CD8-positive, alpha-beta memory T cell (primary cell): ENCODE measurements at places on chromosomes 13 and 19.

GRCh38 chr13:75341028-75341427 lies 140.9 kb downstream of the TBC1D4 start:
- no peak for DNase-seq

DNA sequence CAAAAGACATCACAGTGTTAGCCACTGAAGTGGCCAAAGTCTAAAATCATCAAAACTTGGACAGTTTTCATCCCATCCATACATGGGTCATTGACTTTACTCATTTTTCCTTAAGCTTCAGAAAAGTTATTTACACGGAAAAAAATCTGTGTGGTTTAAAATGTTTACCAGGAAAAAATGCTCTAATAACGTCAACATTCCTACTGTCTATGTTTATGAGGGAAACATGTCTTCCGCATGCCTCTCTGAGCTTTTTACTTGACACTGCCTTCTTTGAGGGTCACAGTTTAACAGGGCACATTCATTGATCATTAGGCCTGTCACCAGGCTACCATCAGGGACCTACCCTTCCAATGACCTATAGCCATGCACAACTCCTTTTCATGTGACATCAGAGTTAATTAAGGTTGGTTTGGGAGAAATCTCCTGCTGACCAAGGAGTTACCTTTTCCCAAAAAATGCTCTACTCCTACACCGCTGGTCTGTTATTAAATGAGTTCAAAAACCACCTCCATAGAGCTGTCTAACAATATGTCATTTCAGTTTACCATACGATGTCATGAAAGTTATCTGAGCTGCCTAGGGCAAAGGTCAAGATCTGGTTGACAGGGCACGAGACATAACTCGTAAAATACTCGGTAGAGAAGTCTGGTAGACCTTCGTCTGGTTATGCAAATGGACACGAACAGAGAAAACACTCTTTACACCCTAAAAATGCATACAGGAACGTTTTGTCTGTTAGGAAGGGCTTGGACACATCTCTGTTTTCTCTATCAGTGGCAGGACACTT lies 17.8 kb downstream of the FLT1 start:
- DNase-seq: no peak

- DNase-seq: no peak
These were observed 2.8 kb upstream of the CEACAM5 start for GRCh38 chr19:41705393-41706174.

DNA sequence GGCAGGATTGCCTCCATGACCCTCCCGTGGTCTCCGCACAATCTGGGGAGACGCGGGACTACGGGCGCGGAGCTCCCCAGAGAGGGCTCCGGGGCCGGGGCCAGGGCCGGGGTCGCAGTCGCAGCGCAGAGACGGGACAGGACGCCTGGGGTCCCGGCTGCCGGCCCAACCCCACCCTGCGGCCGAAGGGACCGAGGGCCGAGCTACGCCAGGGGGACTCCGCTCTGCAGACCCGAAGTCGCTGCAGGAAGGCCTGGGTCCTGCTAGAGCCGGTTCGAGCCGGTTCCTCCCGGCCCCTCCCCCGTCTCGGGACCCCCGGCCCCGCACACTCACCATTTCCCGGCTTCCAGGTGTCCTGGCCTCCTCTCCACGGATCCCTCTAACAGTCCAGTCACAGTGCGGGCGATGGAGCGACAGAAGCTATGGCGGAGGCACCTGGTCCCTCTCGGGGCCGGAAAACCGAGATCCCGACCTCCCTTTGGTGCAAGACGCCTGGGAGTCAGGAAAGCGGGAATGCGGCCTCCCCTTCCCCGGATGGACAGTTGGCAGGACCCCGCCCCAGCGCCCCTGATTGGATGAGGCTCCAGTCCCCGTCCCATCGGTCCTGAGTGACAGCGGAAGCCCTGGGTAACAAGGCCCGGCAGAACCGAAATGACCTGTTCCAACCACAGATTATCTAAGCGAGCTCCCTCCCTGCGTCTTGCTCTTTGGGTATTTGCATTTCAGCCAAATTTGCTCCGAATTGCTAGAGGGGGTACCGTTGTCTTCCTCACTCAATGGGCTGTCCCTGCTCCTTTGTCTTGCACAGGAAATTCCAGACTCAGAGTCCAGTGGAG lies at the start of gene ZNF625:
Gene ZNF625 (minus strand): TSS at position 512 of the 836 bp plus-strand sequence. CDS start 176 bp downstream, at position 336.
- no peak for DNase-seq

DNA sequence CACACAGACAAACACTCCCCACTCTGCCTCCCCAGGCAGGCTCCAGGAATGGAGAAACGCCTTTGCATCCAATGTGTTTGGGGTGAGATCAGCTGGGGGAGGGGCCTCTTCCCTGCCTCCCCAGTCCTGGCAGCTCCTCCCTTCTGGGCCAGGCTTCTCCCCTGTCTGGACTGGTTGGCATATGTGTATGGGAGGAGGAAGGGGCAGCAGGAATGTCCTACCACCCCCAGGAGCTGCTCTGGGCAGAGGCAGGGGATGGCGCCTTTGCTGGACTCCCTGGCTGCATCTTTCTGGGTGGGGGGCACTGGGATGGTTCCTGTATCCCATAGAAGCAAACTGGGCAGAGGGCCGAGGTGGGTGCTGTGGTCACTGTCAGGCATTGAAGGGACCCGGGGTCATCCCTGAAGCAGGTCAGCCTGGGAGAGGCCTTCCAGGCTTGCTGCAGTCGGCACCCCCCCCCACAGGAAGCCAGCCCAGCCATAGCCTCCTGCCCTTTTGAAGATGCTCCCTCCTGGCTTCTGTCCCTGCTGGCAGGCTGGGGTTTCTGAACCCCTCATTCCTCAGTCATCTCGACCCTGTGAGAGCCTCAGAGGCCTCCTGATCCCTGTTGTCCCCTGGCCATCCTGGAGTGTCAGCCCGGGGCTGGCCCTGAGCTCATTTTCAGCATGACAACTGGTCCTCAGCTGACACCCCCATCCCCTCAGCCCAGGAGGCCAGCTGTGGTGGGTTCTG lies 21.2 kb upstream of the SLC7A10 start:
- no peak for DNase-seq

- DNase-seq: no peak
These were observed 133.3 kb downstream of the KLF12 start for GRCh38 chr13:74000876-74001275.

DNA sequence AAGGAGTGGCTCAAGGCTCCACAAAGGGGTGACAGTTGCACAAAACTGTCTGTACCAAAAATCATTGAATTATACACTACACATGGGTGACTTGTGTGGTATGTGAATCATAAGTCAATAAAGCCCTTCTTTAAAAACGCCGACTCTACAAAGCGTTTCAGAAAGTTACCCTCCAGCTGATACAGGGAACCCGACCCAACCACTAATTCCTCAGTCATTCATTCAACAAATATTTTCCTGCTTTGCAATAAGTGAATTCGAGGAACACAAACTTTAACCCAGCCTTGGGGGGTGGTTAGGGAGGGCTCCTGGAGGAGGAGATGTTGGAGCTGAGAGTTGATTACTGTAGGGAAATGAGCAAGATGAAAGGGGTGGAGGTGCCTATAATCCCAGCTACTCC lies 32.0 kb downstream of the LTBP4 start:
- DNase-seq: no peak

GRCh38 chr13:73293913-73294523 lies 235.2 kb downstream of the KLF5 start:
- DNase-seq: no peak

GRCh38 chr19:40305403-40305802 lies 20.3 kb upstream of the AKT2 start:
- peak; percentile 59 for DNase-seq

- no peak for DNase-seq
These were observed 1.6 kb downstream of the TNFSF9 start for GRCh38 chr19:6532244-6532999.

GRCh38 chr13:50463719-50464118 lies 379.8 kb downstream of the DLEU7 start:
- DNase-seq: no peak

DNA sequence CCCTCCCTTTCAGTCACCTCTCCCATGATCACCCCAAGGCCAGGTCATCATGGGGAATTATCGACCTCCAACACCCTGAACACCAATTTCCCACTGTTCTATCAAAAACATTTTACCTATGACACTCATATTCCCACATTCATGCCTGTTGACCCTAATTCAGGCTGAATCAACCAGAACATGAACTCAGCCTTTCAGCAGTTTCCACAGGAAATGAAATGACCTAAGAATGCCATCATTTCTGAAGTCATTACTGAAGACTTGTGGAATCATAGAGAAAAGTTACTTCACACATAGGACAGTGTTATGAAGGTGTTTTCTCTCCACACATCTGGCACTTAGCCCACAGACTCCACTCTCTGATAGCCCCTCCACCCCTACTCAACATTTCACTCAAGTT lies 29.9 kb upstream of the FAM124A start:
- DNase-seq: no peak

DNA sequence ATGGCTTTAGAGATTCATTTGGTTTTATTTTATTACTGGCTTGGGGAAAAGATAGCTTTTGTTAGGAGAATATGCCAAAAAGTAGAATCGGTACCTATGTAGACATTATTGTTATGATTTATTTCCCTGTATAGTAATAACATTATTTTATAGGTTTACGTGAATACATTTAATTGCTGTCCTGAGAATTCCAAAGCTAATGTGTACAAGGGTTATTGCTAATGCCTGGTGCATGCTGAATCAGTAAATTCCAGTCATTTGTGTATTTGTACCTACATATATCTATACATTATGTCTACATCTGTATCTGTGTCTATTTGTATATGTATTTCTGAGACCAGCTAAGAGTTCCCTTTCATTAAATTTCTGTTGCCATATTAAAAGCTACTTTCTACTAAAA lies 550.9 kb downstream of the GPC6 start:
- no peak for DNase-seq

DNA sequence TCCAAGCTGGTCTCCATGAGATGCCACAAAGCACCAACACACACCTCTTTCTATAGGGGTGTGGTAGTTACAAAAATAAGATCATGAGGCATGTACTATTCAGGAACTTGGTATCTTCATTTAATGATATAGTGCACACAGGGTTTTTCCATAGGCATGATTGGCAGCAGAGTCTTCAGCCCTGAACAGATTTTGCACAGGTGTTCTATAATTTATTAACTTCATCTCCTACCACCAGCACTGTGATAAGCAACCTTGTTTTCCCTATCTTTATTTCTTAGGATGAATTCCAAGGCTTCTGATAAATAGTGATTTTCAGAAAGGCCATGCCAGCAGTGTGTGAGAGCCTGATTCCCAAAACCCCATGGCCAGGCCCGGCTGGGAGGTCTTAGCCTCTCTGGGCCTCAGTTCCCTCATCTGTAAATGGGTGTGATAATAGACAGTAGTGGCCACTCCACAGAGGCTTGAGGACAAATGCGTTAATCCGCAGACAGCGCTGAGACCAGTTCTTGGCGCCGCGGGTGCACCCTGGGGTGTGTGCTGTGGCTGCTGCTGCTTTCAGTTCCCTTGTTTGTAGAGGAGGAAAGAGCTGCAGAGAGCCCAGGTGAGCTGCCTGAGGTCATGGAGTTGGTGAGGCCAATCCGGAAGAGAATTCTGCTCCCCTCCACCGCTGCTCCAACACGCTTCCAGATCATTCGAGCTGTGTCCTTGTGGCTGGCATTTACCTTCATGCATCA lies 33.1 kb downstream of the DHRS12 start:
- DNase-seq: no peak

DNA sequence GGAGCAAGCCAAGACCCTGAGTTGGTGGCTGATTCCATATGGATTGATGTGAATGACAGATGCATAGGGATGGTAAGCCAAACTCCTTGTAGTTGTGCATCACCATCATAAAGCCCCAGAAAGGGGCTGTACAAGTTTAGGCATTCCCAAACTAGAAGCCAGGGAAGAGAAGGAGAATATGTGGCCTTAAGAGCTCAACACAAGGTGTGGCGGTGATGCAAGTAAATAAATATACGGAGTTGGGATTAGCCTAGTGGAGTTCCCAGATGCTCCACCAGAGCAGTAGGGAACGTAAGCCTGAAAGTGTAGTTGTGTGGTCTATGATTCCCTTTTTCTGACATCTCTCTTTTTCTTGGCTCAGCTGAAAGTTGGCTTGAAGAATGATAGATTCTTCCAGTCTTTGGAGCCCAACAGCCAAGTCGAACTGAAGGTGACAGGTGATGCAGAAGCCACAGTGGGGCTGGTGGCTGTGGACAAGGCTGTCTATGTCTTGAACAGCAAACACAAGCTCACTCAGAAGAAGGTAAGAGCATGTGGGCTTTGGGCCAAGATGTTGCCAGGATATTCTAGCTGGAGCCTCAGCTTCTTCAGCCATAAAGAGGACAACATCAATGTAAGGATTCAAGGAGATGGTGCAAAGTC lies 30.1 kb downstream of the RDH8 start:
- no peak for DNase-seq

GRCh38 chr19:3443840-3444694 lies 36.3 kb downstream of the SMIM24 start:
- DNase-seq: no peak

DNA sequence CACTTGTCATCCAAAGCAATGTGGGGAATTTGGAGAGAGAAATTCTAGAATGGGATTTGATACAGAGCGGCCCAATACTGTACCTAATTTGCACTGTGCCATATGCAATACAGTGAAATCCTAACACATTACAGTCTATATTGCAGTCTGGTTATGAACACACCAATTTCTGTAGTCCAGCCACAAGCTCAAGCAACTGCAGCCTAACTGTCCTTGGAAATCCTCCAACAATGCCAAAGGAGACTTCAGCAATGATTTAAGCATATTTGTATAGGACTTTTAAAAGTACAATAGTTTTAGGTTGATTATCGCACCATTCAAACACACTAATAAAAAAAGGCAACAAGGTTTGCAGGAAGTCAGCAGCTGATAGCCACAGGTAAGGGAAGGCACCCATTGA lies 17.3 kb downstream of the DIAPH3 start:
- DNase-seq: no peak

DNA sequence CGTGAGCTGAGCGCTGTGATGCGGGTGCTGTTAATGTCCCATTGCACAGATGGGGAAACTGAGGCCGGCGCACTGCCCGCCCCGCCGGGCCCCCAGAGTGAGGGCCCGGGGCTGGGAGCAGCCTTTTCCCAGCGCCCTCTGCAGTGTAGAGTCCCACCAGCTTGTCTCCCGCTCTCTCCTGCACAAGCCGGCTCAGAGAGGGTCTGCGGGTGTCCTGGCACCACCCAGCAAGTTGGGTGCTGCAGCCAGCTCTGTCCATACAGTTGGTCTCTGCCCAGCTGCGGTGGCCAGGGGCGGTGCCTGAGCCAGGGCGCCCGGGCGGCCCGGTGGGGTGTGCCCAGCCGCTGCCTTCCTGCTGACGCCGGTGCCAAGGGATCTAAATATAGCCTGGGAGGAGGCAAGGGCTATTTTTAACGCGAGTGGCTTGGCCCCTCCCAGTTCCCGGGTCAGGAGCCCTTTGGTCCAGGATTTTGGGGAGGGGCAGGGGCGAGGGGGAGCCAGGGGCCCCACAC lies 19.3 kb downstream of the GADD45B start:
- DNase-seq: no peak

DNA sequence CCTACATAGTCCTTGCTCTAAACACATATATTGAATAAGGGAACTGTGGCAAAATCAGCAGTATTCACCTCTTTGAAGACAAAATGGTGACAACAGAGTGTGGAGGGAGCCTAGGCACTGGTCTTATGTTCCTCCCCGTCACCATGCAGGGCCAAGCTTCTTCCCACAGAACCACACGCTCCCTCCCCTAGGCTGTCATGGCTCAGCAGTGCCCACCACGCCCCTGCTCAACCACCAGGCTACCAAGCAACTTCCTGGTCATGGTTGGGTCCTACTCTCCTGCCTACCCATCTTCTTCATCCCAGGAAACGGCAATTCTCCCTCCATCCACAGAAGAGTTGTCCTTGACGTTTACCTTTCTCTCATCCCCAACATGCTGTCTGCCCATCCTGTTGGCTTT lies 126.1 kb downstream of the CRYL1 start:
- no peak for DNase-seq
